ENCODE measurements at places on chromosomes 12 and 14. TPM values are rescaled to one million over a fixed set of nuclear protein-coding genes. Genes with fewer than 3 reads are reported as not detected.

GALNT8 gene
- total RNA-seq = 5.5 TPM

ZNF84 gene
- 40.4 TPM for total RNA-seq

GRCh38 chr12:128745772-128746689 lies 77.7 kb downstream of the SLC15A4 start:
- H3K4me1 ChIP-seq = no peaks in the 10 kb centered on the region
- no peaks in the 10 kb centered on the region for H3K36me3 ChIP-seq
- H3K4me3 ChIP-seq = no peak overlapping the region
- no peak overlapping the region for H3K27ac ChIP-seq
- no peaks in the 10 kb centered on the region for H3K27me3 ChIP-seq
- DNase-seq = no peak

DNA sequence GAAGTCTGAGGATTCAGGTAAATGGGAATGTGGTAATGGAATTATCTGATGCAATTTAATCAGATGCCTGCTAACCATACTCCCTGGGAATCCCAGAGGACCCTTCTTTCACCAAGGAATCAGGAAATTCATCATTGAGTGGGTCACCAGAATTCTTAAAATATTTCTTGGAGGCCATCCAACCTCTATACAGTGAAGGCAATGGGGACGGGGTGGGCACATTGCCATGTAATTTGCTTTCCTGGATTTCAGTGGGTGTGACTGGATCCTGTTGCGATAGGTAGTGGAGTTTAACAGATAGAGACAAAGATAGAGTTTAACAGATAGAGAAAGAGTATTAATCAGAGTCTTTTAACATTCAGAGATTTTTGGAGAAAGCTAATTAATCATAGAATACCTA lies 394.4 kb downstream of the DAD1 start:
- H3K27ac ChIP-seq = no peak overlapping the region
- no peaks in the 10 kb centered on the region for H3K27me3 ChIP-seq
- H3K36me3 ChIP-seq = no peaks in the 10 kb centered on the region
- no peak for DNase-seq

DNA sequence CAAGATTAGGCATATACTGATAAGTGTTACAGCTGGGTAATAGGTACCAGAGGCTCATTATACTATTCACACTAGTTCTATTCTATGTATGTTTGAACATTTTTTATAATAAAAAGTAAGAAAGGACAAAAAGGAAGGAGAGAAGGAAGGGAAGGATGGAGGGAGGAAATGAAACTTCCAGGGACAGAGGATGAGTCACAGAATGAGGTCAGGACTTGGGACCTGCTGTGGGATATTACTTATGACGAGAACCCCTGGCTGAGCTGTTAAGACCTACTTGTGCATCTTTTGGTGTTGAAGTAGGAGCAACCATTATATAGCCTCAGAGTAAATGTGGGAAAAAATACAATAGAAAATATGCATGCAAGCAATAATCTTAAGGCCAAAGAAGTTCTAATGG lies 16.7 kb upstream of the TMEM260 start:
- H3K4me3 ChIP-seq = no peak overlapping the region
- H3K27me3 ChIP-seq = no peaks in the 10 kb centered on the region
- DNase-seq = no peak
- no peaks in the 10 kb centered on the region for H3K4me1 ChIP-seq
- H3K27ac ChIP-seq = no peak overlapping the region

GRCh38 chr12:54759751-54760150 lies 94.6 kb upstream of the MUCL1 start:
- H3K36me3 ChIP-seq = no peaks in the 10 kb centered on the region
- H3K4me3 ChIP-seq = no peak overlapping the region
- no peaks in the 10 kb centered on the region for H3K27me3 ChIP-seq
- peak; percentile 16 for DNase-seq

DNA sequence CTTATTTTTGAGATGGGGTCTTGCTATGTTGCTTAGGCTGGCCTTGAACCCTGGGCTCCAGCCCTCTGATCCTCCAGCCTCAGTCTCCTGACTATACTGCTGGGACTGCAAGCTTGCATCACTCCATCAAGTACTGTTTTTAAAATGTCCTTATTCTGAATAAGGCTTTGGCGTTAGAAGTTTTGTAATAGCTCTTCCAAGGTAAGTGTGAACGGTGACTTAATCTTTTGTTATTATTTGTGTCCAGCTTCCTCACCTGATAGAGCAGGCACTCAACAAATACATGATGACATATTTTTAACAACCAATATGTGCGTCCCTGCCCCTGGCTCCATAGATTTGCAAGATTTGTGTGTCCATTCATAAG lies 1.4 kb downstream of the C1RL start:
- H3K4me1 ChIP-seq = peaks cover 26% of the 10 kb centered on the region
- peak overlapping the region; percentile 67 for H3K4me3 ChIP-seq
- H3K36me3 ChIP-seq = no peaks in the 10 kb centered on the region
- H3K27me3 ChIP-seq = peaks cover 4% of the 10 kb centered on the region
- DNase-seq = no peak

DNA sequence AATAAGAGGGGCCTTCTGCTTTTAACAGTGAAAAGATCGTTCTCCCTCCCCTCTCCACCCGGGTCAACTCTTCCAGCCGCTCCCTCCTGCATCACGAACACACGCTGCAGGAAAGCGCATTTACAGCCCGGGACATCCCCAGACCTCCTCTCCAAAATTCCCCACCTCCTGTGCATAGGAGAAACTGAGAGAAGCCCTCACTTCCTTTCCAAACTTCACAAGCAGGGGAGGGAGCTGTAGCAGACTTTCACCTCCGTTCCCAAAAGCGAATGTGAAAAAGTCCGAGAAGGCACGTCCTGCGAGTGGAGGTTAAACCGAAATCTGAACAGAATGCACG lies 513 bp downstream of the BCAT1 start:
- DNase-seq = peak; percentile 91
- H3K27me3 ChIP-seq = no peaks in the 10 kb centered on the region
- peak overlapping the region; percentile 86 for H3K4me3 ChIP-seq

DNA sequence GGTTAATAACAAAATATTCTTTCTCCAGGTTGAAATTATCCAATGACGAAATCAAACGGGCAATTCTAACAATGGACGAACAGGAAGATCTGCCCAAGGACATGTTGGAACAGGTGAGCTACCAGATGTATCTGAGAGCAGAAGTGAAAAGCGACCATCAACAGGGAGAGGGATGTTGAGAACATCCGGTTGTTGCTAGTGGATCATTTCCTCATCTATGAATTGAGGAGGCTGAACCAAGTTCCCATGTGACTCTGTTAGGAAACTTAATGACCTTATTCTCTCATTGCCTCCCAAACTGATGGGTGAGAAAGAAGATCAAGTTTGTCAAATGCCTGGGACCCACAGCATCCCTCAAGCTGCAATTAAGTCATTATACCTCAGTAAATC lies 117.7 kb downstream of the GPR135 start:
- peaks cover 33% of the 10 kb centered on the region for H3K4me1 ChIP-seq
- peaks cover 43% of the 10 kb centered on the region for H3K36me3 ChIP-seq
- no peak overlapping the region for H3K4me3 ChIP-seq
- H3K27ac ChIP-seq = peak overlapping the region; percentile 65

NTS gene
- total RNA-seq = 1.1 TPM

- H3K4me1 ChIP-seq = no peaks in the 10 kb centered on the region
- no peak for DNase-seq
- H3K27me3 ChIP-seq = no peaks in the 10 kb centered on the region
- no peak overlapping the region for H3K4me3 ChIP-seq
Measured at GRCh38 chr14:36019126-36019525, 157.4 kb downstream of the PTCSC3 start.

TAMALIN gene
- total RNA-seq = 17.1 TPM

- H3K27ac ChIP-seq = no peak overlapping the region
- H3K4me3 ChIP-seq = no peak overlapping the region
- peaks cover 4% of the 10 kb centered on the region for H3K4me1 ChIP-seq
- no peak for DNase-seq
Measured at GRCh38 chr12:131223171-131223761, 269.6 kb downstream of the ADGRD1 start.

DYNLL1 gene
- 228 TPM for total RNA-seq

GRCh38 chr14:33377596-33378390 lies 439.1 kb downstream of the NPAS3 start:
- no peaks in the 10 kb centered on the region for H3K36me3 ChIP-seq
- H3K4me1 ChIP-seq = no peaks in the 10 kb centered on the region
- no peaks in the 10 kb centered on the region for H3K27me3 ChIP-seq
- H3K4me3 ChIP-seq = no peak overlapping the region

SLCO1B3 gene
- total RNA-seq = not detected

DNA sequence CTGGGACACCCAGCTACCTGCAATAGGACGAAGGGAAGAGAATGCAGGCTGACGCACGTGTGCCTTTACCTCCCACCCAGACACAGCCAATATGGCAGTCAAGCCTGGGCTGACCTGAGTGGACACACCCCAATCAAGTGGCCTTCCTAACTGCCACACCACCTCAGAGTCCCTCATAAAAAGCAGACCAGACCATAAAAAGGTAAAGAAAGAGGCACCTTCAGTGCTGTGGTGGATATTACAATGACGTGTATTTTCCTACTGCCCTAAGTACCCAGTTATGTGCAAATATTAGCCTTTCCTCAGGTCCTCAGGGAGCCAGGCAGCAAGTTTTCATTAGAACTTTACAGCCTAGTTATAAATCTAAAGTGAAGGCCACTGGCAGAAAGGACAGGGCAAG lies 75.8 kb downstream of the KCNK10 start:
- H3K36me3 ChIP-seq = no peaks in the 10 kb centered on the region
- no peak overlapping the region for H3K27ac ChIP-seq
- H3K4me3 ChIP-seq = no peak overlapping the region
- peaks cover 2% of the 10 kb centered on the region for H3K27me3 ChIP-seq

DNA sequence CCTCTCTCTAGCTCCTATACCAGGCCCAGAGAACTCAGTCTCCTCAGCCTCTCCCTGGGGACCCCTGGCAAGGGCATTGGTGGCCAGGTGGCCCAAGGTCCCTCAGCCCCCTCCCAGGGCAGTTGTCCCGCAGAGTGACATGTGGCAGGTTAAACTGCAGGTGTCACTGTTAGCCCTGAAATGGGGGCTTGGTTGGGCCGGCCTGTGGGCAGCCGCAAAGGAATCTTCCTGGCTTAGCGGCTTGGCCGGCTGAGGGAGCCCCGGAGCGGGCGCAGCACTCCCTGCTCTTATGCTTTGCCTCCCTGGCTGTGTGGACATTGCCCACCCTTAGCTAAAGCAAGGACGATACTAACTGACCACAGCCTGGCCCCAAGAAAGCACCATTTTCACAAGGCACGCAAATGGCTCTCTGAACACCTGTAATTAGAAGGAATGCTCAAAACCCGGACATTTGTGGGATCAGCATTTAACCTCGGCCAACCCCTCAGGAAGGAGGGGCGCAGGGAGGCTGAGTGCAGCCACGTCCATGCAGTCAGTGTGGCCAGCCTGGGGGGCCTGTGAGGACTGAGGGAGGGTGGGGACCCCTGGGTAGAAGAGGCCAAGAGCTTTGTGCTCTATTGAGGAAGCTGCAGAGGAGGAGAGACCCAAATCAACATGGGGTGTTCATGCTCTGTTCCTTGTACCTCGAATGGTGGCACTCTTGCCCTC lies 82.2 kb downstream of the PAPOLA start:
- peaks cover 6% of the 10 kb centered on the region for H3K4me1 ChIP-seq
- no peak overlapping the region for H3K4me3 ChIP-seq
- peak; percentile 48 for DNase-seq
- no peaks in the 10 kb centered on the region for H3K36me3 ChIP-seq

ZNF10 gene
- 6.0 TPM for total RNA-seq

GPR65 gene
- total RNA-seq = 0.53 TPM

MMP17 gene
- total RNA-seq = 4.0 TPM

PZP gene
- 0.40 TPM for total RNA-seq

DNA sequence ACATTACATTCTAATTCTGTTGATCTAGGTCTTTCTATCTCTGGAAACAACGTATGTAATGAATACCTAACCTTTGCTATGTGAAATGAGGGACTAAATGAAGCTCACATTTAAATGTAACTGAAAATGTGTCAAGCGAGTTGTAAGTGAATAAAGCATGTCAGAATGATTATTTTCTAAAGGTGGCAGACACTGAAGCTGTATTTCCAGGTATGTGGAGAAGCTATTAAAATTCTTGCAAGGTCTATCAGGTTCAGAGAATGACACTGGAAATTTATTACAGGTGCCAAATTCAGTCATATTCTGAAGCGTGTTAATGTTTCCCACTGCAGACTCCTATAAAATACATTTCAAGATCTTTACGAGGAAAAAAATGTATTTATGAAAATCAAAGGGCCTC lies 641.4 kb downstream of the RPS29 start:
- H3K4me3 ChIP-seq = no peak overlapping the region
- H3K36me3 ChIP-seq = no peaks in the 10 kb centered on the region
- H3K27me3 ChIP-seq = no peaks in the 10 kb centered on the region

APOF gene
- total RNA-seq = not detected

RNF212B gene
- not detected for total RNA-seq

RNF31 gene
- total RNA-seq = 36.4 TPM

DNA sequence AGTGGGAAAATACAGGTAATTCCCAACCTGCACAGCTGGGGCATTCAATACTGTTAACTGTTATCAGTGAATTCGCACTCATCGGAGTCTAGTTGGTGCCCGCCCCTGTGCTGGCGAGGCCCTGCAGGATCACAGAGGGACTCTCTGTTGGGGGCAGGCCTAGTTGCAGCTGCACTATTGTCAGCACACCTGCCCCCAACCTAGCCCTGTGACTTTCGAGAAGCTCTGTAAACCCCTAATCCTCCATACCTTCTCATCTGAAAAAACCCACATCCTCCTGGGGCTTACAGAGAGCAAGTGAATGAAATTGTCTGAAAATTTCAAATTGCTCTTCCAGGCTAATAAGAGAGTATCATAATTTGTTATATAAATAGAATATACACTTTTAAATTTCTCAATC lies 132.2 kb upstream of the NUDT4 start:
- peaks cover 16% of the 10 kb centered on the region for H3K4me1 ChIP-seq
- DNase-seq = no peak
- no peak overlapping the region for H3K4me3 ChIP-seq
- H3K27ac ChIP-seq = no peak overlapping the region

LRRC9 gene
- total RNA-seq = 0.27 TPM

- no peaks in the 10 kb centered on the region for H3K4me1 ChIP-seq
- H3K27ac ChIP-seq = no peak overlapping the region
- H3K4me3 ChIP-seq = no peak overlapping the region
- peaks cover 25% of the 10 kb centered on the region for H3K36me3 ChIP-seq
- H3K27me3 ChIP-seq = no peaks in the 10 kb centered on the region
Measured at GRCh38 chr12:101327051-101327450, 47.1 kb downstream of the UTP20 start.

GRCh38 chr12:52910248-52910883 lies 5.5 kb upstream of the KRT8 start:
- H3K36me3 ChIP-seq = no peaks in the 10 kb centered on the region
- no peak overlapping the region for H3K27ac ChIP-seq
- DNase-seq = no peak

GRCh38 chr12:12612358-12612757 lies 682 bp downstream of the CREBL2 start:
- peak; percentile 57 for DNase-seq
- H3K36me3 ChIP-seq = peaks cover 3% of the 10 kb centered on the region
- peak overlapping the region; percentile 90 for H3K4me3 ChIP-seq
- peaks cover 7% of the 10 kb centered on the region for H3K4me1 ChIP-seq
- peak overlapping the region; percentile 99 for H3K27ac ChIP-seq

- no peak for DNase-seq
- H3K27ac ChIP-seq = no peak overlapping the region
- H3K36me3 ChIP-seq = no peaks in the 10 kb centered on the region
- H3K4me1 ChIP-seq = no peaks in the 10 kb centered on the region
- H3K4me3 ChIP-seq = no peak overlapping the region
Measured at GRCh38 chr12:75602106-75602505, 90.7 kb upstream of the KRR1 start.

CMA1 gene
- 0.13 TPM for total RNA-seq

GRCh38 chr12:10136637-10137205 lies 6.7 kb upstream of the CLEC7A start:
- H3K36me3 ChIP-seq = no peaks in the 10 kb centered on the region
- no peak overlapping the region for H3K4me3 ChIP-seq
- DNase-seq = no peak
- H3K27ac ChIP-seq = no peak overlapping the region
- no peaks in the 10 kb centered on the region for H3K27me3 ChIP-seq
- H3K4me1 ChIP-seq = no peaks in the 10 kb centered on the region

ARF6 gene
- 16.0 TPM for total RNA-seq

All from muscle of leg (tissue), 16 donors.